Thoracic aorta (tissue), 2 donors: ENCODE measurements at places on chromosomes 16 and 17. TPM values are rescaled to one million over a fixed set of nuclear protein-coding genes. Genes with fewer than 3 reads are reported as not detected.

GRCh38 chr17:73521376-73521775 lies 122.9 kb downstream of the SDK2 start:
- no peak for DNase-seq

DNA sequence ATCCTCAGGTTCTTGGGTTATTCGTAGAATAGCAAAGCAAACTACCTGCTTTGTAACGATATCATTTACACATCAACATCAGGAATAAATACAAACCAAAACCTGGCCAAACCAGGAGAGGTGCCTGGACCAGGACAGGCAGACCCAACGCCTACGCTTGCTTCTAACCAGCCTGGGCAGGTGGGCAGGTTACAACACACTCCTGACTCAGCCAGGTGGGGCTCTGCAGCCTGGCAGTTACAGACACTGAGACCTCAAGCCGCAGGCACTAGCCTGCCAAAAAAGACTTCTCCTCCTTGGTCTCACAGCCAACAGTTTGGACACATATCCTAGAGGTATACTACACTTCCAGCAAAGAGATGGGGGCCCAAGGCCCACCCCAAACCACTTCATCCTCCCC lies 14.0 kb downstream of the ANKRD11 start:
- DNase-seq: no peak

GRCh38 chr17:81179861-81180260 lies 13.8 kb upstream of the AATK start:
- no peak for DNase-seq

The PPP1R27 gene
- total RNA-seq: not detected

The CBFB gene
- 79.7 TPM for total RNA-seq
